Activated T-helper 2 cell treated with anti-CD3 and anti-CD28 coated beads, Interferon-gamma antibody, Interleukin-2, Interleukin-4, amounts not matched to agents 10 μg/mL and 5 μg/mL and 100 μg/mL, durations not matched to agents 14 hours and 24 hours and 36 hours (primary cell): ENCODE measurements at places on chromosomes 5 and 9. TPM values are rescaled to one million over a fixed set of nuclear protein-coding genes. Genes with fewer than 3 reads are reported as not detected.

- no peak overlapping the region for H3K27ac ChIP-seq
- H3K4me1 ChIP-seq = no peaks in the 10 kb centered on the region
- DNase-seq = no peak
- H3K4me3 ChIP-seq = no peak overlapping the region
- no peaks in the 10 kb centered on the region for H3K36me3 ChIP-seq
These were observed 673.9 kb upstream of the KLF4 start for GRCh38 chr9:108163321-108164005.

- peaks cover 47% of the 10 kb centered on the region for H3K27me3 ChIP-seq
- H3K4me3 ChIP-seq = no peak overlapping the region
- H3K36me3 ChIP-seq = no peaks in the 10 kb centered on the region
- no peak overlapping the region for H3K27ac ChIP-seq
- peaks cover 4% of the 10 kb centered on the region for H3K4me1 ChIP-seq
These were observed 11.2 kb upstream of the ALDOB start for GRCh38 chr9:101446732-101447131.

GRCh38 chr9:5361326-5362010, 21.8 kb upstream of the RLN1 start:
- H3K27ac ChIP-seq = no peak overlapping the region
- peaks cover 33% of the 10 kb centered on the region for H3K36me3 ChIP-seq
- DNase-seq = no peak
- H3K4me3 ChIP-seq = no peak overlapping the region
- H3K4me1 ChIP-seq = peaks cover 17% of the 10 kb centered on the region

DNA sequence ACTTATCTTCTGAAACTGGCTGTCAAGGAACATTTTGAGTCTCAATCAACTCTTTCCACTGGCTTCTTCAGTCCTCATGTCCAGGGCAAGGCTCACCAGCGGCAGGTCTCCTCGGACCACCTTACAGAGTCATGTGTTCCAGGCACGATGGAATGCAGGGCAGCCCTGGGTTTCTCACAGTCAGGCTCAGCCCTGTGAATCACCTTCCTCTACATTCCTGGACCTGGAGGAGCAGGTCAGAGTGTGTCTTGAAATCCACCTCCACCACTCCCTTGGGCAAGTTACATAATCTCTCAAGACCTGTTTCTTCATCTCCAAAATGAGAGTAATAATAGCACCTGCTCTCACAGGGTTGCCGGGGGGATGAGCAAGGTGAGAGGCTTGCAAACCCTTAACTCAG, 16.0 kb downstream of the ENC1 start:
- peaks cover 41% of the 10 kb centered on the region for H3K27me3 ChIP-seq
- no peak overlapping the region for H3K4me3 ChIP-seq
- H3K36me3 ChIP-seq = no peaks in the 10 kb centered on the region
- DNase-seq = no peak

DNA sequence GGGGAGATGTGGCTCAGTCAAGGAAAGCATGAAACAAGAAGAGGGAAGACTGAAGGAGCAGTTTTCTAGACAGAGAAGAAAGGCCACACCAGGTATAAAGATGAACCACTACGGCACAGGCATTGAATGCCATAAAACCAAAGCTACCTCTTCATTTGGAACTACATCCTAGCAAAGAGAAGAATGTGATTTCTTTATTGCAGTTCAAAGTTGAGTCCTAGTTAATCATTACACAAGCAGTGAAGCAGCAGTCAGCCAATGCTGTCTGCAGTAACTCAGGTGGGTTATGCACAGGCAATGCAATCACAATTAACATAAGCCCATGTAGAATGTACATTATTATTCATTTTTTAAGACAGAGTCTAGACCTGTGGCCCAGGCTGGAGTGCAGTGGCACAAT, 21.7 kb upstream of the PCAT7 start:
- H3K36me3 ChIP-seq = no peaks in the 10 kb centered on the region
- H3K4me3 ChIP-seq = no peak overlapping the region
- H3K27me3 ChIP-seq = no peaks in the 10 kb centered on the region
- DNase-seq = no peak
- no peak overlapping the region for H3K27ac ChIP-seq

- H3K27ac ChIP-seq = no peak overlapping the region
- no peaks in the 10 kb centered on the region for H3K4me1 ChIP-seq
- H3K4me3 ChIP-seq = no peak overlapping the region
- no peaks in the 10 kb centered on the region for H3K27me3 ChIP-seq
These were observed 277.6 kb upstream of the ADAMTS16 start for GRCh38 chr5:4862500-4862899.

- H3K4me3 ChIP-seq = no peak overlapping the region
- H3K4me1 ChIP-seq = peaks cover 46% of the 10 kb centered on the region
- DNase-seq = no peak
- no peaks in the 10 kb centered on the region for H3K36me3 ChIP-seq
- no peak overlapping the region for H3K27ac ChIP-seq
- H3K27me3 ChIP-seq = no peaks in the 10 kb centered on the region
These were observed 33.4 kb downstream of the ARHGAP26 start for GRCh38 chr5:142803428-142804125.

DNA sequence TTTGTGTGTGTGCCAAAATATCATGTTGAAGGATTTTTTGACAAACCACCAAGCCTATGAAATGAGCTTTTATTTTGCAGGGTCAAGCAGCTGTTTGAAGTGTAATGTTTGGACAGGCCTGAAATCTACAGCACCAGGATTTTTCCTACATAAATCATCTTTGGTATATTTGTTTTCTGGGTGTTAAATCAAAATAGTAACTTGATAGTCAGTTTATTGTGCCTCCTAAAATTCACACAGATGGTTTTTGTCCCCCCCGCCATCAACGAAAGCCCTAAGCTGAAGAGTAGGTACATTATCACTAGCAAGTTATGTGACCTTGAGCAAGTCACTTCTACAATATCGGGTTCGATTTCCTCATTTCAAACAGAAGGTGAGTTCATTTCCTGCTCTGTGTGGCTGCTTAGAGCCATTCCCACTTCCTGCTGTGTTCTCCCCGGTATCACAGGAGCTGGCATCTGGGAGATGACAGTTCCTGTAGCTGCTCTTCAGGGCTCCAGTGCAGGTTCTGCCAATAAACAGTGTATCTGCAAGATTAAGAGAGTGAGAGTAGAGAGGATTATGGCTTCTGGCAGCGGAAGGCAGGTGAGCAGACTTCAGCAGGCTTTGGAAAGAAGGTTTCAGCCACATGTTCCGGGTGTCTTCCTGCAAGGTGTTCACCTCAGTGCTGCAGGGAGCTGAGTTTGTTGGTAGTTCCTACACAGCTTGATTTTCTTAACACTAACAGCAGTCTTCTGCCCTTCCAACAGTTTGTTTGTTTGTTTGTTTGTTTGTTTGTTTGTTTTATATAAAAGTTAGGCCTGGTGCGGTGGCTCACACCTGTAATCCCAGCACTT, 48.4 kb upstream of the GNE start:
- no peak overlapping the region for H3K4me3 ChIP-seq
- H3K27me3 ChIP-seq = no peaks in the 10 kb centered on the region
- peak overlapping the region; percentile 29 for H3K27ac ChIP-seq
- H3K4me1 ChIP-seq = peaks cover 5% of the 10 kb centered on the region

DNA sequence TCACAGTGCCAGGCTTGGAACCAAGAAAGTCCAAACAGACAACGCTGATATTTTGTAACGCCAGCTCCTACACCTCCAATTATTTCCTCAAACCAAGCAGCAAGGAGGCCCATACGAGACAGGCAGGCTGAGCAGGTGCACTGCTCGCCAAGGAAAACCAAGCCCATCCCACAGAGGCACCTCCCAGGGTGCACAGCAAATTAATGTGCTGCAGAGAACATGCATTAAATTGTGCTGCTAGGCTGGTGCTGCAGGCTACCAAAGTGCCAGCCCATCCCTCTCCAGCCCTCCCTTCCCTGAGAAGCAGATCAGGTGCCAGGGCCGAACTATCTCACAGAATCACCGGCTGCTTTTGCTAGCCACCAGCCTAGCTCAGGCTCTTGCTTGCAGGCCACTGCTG, 137.8 kb downstream of the PAX5 start:
- no peaks in the 10 kb centered on the region for H3K4me1 ChIP-seq
- DNase-seq = no peak
- H3K36me3 ChIP-seq = no peaks in the 10 kb centered on the region
- no peak overlapping the region for H3K27ac ChIP-seq
- no peak overlapping the region for H3K4me3 ChIP-seq

DNA sequence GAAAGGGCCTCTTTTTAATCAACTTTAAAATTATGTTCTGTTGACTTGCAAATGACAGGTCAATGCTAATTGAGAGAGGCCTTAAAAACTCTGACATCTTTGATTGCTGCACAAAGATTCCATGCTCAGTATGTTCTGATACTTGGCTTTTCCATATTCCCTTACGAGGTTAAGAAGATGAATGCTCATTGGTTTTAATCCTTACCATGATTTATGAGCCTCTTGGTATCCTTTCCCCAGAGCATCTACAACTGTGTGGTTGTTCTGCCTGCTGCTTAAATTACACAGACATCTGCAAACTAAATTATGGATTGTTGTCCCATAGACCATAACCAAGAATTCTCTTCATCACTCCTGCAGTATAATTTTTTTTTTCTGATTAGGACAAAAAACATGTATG, 352.6 kb downstream of the CDH12 start:
- H3K27me3 ChIP-seq = no peaks in the 10 kb centered on the region
- no peaks in the 10 kb centered on the region for H3K36me3 ChIP-seq
- no peak overlapping the region for H3K27ac ChIP-seq
- no peak overlapping the region for H3K4me3 ChIP-seq
- DNase-seq = no peak

- no peak for DNase-seq
- no peaks in the 10 kb centered on the region for H3K4me1 ChIP-seq
- no peaks in the 10 kb centered on the region for H3K27me3 ChIP-seq
- no peak overlapping the region for H3K4me3 ChIP-seq
- no peak overlapping the region for H3K27ac ChIP-seq
These were observed 196.9 kb downstream of the VPS13A start for GRCh38 chr9:77374266-77374665.

- H3K27ac ChIP-seq = peak overlapping the region; percentile 48
- peaks cover 12% of the 10 kb centered on the region for H3K4me1 ChIP-seq
- H3K27me3 ChIP-seq = peaks cover 84% of the 10 kb centered on the region
These were observed 1.3 kb upstream of the HAND1 start for GRCh38 chr5:154479160-154479943.

DNA sequence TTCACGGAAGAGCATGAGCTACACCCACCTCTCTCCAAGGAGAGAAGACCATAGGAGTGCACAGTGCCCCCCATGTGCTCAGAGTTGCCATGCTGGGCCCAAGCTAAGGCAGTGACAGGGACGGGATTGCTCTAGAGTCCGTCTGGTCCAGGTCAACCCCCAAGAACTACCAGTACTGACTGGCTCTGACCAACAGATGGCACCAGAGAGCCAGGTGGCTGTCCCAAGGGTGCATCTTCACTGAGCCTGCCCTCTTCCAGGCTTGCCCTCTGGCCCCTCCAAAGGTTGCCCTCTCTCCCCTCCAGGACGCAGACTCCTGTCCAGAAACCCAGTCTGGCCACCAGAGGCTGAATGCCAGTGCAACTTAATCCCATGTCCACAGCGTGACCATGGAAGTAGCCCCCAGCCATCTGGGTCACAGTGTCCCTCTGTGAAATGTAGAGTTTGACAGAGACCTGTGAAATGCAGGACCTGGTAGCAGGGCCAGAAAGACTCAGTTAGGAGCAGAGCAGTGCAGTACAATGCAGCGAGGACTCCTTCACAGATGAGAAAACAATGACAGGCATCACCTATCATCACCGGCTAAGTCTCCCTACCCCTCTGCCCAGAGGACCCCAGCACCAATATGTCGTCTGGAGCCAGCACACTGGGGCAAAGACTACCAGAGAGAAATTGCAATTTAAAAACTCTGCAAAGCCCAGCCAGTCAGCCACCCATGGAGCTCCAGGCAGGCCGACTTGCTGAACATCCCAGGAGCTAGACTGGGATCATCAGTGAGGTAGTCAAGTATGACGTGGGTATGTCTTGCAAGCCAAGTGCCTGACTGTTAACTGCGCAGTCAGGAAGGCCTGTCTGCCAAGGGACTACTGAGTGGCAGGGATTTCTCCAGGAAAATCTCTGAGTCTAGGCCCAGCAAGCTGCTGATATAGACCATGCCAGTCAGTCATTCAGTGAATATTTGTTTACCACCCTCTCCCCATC, 7.7 kb upstream of the SKP1 start:
- H3K27me3 ChIP-seq = peaks cover 8% of the 10 kb centered on the region
- no peaks in the 10 kb centered on the region for H3K4me1 ChIP-seq
- no peaks in the 10 kb centered on the region for H3K36me3 ChIP-seq
- no peak overlapping the region for H3K27ac ChIP-seq

DNA sequence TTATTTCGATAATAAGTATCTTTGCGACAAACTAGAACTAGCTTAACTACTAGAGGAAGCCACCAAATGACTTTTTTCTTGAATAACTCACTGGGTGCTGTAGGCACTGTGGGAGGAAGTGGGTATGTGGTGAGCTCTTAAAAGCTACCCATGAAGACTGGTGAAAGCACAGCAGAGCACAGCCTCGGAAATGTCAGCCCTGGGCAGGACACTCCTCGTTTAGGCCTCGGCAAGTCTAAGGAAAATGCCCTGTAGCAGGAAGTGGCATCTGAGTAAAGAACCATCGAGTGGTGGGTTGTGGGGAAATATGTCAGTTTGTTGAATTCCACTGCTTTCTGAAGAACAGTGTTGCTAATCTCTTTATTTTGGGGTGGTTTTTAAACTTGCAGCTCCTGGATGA, 44.0 kb upstream of the NCS1 start:
- H3K4me3 ChIP-seq = peak overlapping the region; percentile 82
- peak; percentile 71 for DNase-seq
- peak overlapping the region; percentile 100 for H3K27ac ChIP-seq
- H3K36me3 ChIP-seq = peaks cover 53% of the 10 kb centered on the region

GRCh38 chr5:82661462-82661861, 383.3 kb upstream of the RPS23 start:
- H3K4me3 ChIP-seq = no peak overlapping the region
- peaks cover 13% of the 10 kb centered on the region for H3K4me1 ChIP-seq
- no peak overlapping the region for H3K27ac ChIP-seq
- H3K27me3 ChIP-seq = peaks cover 5% of the 10 kb centered on the region
- no peaks in the 10 kb centered on the region for H3K36me3 ChIP-seq

GRCh38 chr5:157109744-157110143, 900 bp upstream of the HAVCR2 start:
- H3K36me3 ChIP-seq = peaks cover 40% of the 10 kb centered on the region
- H3K27me3 ChIP-seq = no peaks in the 10 kb centered on the region
- no peak for DNase-seq
- peak overlapping the region; percentile 99 for H3K27ac ChIP-seq

- peaks cover 19% of the 10 kb centered on the region for H3K4me1 ChIP-seq
- H3K27me3 ChIP-seq = no peaks in the 10 kb centered on the region
- DNase-seq = no peak
These were observed 51.3 kb upstream of the SLC30A5 start for GRCh38 chr5:69042500-69042899.

STK32A gene
- not detected in 2 replicates for total RNA-seq

FOXD4 gene
- 0.09 TPM in 1 of 2 replicates, not detected in the other for total RNA-seq

PCSK5 gene
- 1.5 TPM in 2 replicates for total RNA-seq

CDC20B gene
- 0.18 TPM in 1 of 2 replicates, not detected in the other for total RNA-seq

PCDHGA2 gene
- total RNA-seq = 0.09 and 0.11 TPM in 2 replicates

OLFM1 gene
- total RNA-seq = 0.28 and 0.37 TPM in 2 replicates

MARCOL gene
- not detected in 2 replicates for total RNA-seq

RNF38 gene
- total RNA-seq = 34.0 and 34.8 TPM in 2 replicates

SLC45A2 gene
- not detected in 2 replicates for total RNA-seq

HSPB3 gene
- not detected in 2 replicates for total RNA-seq
